CD4-positive, alpha-beta T cell treated with Interleukin-6 for 4 hours (primary cell): ENCODE measurements at places on chromosomes 4 and X.
A peak's percentile ranks its signal among the peaks of the same experiment; 100 is the strongest.

DNA sequence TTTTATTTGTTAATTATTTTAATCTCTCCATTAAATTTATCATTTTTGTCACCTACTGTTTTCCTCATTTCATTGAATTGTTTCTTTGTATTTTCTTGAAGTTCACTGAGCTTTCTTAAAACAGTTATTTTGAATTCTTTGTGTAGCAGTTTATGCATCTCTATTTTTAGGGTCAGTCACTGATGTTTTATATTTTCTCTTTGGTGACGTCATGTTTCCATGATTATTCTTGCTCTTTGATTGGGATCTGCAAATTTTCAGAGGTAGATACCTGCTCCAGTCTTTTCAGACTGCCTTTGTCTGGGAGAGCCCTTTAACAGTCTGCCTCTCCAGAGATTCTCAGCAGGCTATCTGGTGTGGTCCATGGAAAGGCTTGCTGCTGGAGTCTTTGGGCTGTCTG lies 25.6 kb upstream of the TRPC5 start:
- no peak for DNase-seq

- DNase-seq: no peak
Observed at GRCh38 chrX:86914569-86914968, 603.0 kb upstream of the KLHL4 start.

GRCh38 chr4:158788516-158788915 lies 19.7 kb downstream of the FNIP2 start:
- DNase-seq: no peak

DNA sequence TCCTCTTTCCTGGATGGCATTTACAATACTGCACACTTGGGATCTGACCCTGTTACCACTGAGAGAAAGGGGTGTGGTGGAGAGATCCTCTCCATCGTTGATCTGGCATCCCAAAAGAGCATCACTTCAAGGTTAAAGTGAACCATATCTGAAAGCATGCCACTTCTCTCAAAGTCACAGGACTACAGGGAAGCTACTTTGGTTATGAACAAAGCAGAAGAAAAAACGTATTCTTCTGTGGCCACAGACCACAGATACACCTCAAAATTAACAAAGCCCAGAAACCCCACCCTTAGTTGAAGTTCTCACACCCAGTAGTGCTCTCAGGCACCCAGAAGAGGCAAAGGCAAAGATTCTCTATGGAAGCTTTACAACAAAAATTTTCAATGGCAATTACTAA lies 108.3 kb downstream of the JADE1 start:
- DNase-seq: no peak

GRCh38 chr4:142741995-142742394 lies 104.1 kb downstream of the INPP4B start:
- no peak for DNase-seq

DNA sequence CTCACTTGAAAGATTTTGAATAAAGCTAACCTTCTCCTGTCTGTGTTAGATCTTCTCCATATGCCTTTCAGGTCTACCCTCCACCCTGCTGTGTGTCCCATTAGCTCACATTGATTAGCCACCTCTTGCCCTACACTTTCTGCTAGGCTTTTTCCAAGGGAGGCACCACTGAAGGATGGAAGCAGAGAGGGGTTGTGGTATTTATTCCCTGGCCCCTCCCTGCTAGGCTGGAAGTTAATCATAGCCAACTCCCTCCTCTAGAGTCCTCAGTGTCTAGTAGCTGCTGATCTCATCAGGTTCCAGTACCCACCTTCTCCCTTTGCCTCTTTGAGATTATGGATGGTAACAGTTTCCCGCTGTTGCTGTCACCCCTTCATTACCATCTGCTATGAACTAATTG lies 8.9 kb upstream of the SMIM43 start:
- DNase-seq: no peak

- no peak for DNase-seq
Observed at GRCh38 chr4:163697121-163697520, 202.6 kb downstream of the TMA16 start.

GRCh38 chr4:89111833-89112563 lies 665 bp downstream of the TIGD2 start:
- no peak for DNase-seq

GRCh38 chr4:94457692-94458106 lies 6.0 kb downstream of the PDLIM5 start:
- no peak for DNase-seq

DNA sequence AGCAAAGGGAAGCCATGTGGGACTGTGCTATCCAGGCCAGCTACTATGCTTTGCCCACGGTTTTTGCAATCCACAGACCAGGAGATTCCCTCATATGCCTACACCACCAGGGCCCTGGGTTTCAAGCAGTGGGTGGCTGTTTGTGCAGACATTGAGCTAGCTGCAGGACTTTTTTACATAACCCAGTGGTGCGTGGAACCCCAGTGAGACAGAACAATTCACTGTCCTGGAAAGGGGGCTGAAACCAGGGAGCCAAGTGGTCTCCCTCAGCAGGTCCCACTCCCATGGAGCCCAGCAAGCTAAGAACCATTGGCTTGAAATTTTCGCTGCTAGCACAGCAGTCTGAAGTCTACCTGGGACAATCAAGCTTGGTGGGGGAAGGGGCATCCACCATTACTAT lies 959.9 kb downstream of the FSTL5 start:
- DNase-seq: no peak

- no peak for DNase-seq
Observed at GRCh38 chr4:135838889-135839288, 1637.3 kb upstream of the PABPC4L start.

DNA sequence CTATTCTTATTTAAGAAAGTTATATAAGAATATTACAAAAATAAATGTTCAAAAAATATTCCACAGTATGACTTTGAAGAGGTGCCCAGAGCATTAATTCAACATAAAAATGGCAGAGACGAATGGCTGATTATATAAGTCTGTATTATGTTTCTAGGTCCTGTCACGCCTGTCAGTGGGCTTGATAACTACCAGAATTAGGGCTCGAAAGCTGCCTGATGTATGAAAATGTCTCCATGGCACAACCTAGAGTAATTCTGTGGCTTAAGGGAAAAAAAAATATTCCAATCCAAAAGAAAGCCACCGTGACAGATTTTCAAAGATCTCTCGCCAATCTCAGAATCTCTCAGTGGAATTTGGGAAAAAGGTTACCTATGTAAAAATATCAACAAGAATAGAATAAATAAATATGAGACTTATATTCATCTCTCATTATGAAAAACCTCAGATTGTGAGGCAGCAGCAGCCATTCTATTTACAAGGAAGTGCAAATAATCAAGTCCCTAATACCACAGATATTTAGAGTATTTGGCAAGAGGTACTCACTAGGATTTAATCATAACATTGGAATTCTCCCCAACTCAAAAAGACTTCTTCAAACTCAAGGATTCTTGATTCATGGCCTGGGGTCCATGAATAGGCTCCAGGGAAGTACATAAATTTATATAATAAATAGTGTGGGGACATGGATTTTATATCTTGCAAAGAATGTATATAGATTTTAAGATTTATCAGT lies 489.1 kb upstream of the INTU start:
- no peak for DNase-seq

DNA sequence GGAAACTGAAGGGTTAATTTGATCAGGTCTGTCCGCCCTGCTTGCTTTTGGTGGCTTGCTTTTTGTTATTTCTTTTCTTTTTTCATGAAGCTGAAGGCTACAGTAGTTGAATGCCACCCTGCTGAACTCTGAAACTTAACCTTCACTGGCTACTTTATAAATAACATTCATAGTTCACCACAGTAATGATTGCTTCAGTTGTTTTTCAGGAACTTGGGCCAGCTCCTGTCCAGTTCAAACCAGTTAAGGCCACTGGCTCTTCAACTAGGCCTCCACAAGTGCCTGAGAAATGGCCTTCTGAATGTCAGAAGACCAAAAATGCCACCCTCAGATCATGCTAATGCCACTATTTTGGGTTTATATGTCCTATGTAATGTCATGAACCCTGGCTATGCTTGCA lies 7.7 kb upstream of the ASB9 start:
- DNase-seq: no peak

DNA sequence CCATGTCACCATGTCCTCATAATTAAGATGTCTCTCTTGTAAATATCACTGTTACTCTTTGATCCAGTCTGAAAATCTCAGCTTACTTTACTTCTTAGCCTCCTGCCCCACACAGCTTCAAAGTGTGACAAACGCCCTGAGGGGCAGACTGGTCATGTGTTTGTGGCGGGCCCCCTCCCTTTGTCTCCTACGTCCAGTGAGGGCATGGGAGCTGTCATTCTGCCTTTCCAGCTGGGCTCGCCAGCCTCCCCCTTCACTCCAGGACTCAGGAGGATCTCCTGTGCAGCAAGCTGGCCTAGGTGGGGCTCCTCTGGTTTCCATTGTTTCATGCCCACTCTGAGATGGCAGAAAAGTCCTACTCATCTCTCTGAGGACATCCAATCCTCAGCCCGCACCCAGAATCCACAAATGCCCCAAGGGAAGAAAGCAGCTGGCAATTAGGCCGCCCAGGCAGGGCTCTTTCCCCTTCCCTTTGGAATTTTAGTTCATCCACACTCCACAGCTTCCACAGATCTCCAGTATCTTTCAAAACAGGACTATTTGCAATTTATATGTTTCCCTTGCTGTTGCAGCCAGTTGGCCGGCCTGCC lies 86.4 kb upstream of the C4orf50 start:
- no peak for DNase-seq

DNA sequence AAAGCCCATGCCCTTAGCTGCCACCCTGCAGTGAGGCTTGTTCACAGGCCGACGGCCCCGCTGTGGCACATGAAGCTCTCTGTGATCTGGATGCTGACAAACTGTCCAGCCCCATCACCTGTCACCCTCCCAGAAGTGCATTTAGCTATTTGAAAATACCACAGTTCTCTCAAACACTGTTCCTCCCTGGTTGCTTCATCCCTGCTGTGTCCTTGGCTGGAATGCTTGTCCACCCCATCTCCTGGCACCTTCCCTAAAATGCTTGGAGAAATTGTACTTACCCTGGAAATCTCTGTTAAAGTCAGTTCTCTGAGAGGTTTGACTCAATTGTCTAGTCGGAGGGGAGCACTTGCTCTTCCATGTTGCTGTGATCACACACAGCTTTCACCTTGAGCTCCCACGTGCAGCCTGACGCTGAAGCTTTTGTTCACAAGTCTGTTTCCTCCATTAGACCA lies 10.1 kb downstream of the SYNPO2 start:
- no peak for DNase-seq

- DNase-seq: no peak
Observed at GRCh38 chr4:47567511-47567910, 82.4 kb downstream of the ATP10D start.

- no peak for DNase-seq
Observed at GRCh38 chr4:150136481-150136880, 58.2 kb downstream of the DCLK2 start.

DNA sequence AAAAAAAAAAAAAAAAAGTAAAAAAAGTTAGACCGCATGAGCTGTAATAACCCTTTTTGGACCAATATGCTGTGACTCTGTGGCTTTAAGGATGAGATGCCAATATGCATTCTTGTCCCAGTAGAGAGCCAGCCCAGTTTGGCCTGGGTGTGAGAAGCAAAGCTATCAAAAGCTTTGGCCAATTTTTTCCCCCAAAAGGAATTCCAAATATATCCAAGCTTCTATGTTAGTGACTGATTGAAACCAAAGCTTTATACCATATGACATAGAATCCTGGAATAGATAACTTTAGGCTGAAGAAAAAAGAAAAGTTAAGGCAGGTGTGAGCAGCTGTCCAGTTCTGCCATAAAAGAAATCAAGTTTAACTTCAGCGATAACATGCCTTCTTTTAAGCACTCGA lies 30.5 kb upstream of the RBPJ start:
- DNase-seq: no peak

- DNase-seq: no peak
Observed at GRCh38 chr4:39526765-39527295, 409 bp downstream of the UGDH start.

DNA sequence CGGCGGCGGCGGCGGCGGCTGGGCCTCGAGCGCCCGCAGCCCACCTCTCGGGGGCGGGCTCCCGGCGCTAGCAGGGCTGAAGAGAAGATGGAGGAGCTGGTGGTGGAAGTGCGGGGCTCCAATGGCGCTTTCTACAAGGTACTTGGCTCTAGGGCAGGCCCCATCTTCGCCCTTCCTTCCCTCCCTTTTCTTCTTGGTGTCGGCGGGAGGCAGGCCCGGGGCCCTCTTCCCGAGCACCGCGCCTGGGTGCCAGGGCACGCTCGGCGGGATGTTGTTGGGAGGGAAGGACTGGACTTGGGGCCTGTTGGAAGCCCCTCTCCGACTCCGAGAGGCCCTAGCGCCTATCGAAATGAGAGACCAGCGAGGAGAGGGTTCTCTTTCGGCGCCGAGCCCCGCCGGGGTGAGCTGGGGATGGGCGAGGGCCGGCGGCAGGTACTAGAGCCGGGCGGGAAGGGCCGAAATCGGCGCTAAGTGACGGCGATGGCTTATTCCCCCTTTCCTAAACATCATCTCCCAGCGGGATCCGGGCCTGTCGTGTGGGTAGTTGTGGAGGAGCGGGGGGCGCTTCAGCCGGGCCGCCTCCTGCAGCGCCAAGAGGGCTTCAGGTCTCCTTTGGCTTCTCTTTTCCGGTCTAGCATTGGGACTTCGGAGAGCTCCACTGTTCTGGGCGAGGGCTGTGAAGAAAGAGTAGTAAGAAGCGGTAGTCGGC lies 528 bp downstream of the FMR1 start:
- peak; percentile 25 for DNase-seq

DNA sequence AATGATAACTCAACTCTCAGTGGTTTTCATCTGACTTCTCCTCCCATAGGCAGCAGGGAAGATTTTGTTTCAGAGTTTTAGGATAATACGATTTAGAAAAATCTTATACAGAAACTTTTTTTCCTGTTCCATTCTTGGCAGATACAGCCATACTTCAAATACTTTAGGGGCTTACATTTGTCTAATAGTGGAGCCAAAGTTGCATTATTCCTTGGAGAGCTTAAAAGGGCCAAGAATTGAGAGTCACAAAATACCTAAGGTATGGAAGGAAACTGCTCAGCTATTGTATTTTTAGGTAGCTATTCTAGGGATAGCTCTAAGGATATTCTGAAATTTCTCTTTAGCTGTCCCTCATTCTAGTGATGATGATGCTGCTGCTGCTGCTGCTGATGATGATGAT lies 132.9 kb upstream of the PTCHD1 start:
- no peak for DNase-seq

DNA sequence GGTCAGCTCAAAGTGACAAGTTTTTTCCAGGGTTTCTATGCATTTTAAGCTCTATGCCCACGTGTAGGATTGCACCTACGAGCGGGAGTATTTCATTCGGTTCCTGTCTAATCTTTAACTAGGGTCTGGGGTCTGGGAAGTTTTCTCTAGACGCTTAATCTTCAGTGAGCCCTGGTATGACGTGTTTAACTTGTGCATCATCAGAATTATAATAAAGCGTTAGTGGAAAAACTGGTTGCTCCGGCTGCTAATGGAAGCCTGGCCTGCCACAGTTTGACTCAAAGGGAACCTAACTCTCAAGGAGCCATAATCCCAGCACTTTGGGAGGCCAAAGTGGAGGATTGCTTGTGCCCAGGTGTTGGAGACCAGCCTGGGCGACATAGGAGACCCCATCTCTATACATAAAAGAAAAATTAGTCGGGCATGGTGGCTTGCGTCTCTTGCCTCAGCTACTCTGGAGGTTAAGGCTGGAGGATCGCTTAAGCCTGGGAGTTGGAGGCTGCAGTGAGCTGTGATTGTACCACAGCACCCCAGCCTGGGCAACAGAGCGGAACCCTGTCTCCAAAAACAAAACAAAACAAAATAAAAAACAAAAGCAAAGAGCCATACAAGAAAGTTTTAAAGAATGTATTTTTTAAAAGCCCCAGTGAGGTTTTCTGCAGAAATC lies 30.2 kb downstream of the ARSD start:
- no peak for DNase-seq
